SK-N-SH (cell line): ENCODE measurements at places on chromosomes 3 and 15. TPM values are rescaled to one million over a fixed set of nuclear protein-coding genes. Genes with fewer than 3 reads are reported as not detected.

DNA sequence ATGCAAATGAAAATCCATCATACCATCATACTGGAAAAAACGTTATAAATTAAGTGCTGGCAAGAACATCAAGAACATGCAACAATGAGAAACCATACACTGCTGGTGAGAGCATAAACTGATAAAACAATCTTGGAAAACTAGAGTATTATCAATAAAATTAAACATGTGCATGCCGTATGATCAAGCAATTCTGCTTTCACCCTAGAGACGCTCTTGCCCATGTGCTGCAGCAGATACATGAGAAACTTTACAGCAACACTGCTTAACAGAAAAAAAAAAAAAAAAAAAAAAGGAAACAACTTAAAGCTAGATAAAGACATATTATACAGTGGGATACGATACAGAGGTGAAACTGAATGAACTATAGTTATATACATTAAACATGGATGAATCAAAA is 21.8 kb downstream of the SPG11 start:
- no peak overlapping the region for H3K27ac ChIP-seq
- no peak for DNase-seq
- H3K4me3 ChIP-seq: no peak overlapping the region
- peaks cover 51% of the 10 kb centered on the region for H3K36me3 ChIP-seq
- no peaks in the 10 kb centered on the region for H3K27me3 ChIP-seq
- H3K4me1 ChIP-seq: no peaks in the 10 kb centered on the region

- no peaks in the 10 kb centered on the region for H3K27me3 ChIP-seq
- DNase-seq: no peak
- H3K4me1 ChIP-seq: peaks cover 9% of the 10 kb centered on the region; the same call in 1 of the 2 replicates
- H3K4me3 ChIP-seq: no peak overlapping the region
Measured at GRCh38 chr15:25391971-25392721, 46.7 kb downstream of the UBE3A start.

GRCh38 chr15:38226608-38227266 is 25.9 kb upstream of the SPRED1 start:
- no peaks in the 10 kb centered on the region for H3K27me3 ChIP-seq
- DNase-seq: peak; percentile 23
- no peak overlapping the region for H3K4me3 ChIP-seq

- H3K4me1 ChIP-seq: no peaks in the 10 kb centered on the region
- no peak overlapping the region for H3K4me3 ChIP-seq
- no peaks in the 10 kb centered on the region for H3K36me3 ChIP-seq
- no peak for DNase-seq
Measured at GRCh38 chr15:57509126-57509525, 82.6 kb upstream of the MYZAP start.

GRCh38 chr15:46117071-46117470 is 482.2 kb downstream of the SQOR start:
- no peaks in the 10 kb centered on the region for H3K36me3 ChIP-seq
- no peak overlapping the region for H3K4me3 ChIP-seq
- H3K27ac ChIP-seq: no peak overlapping the region
- H3K4me1 ChIP-seq: no peaks in the 10 kb centered on the region
- DNase-seq: no peak
- no peaks in the 10 kb centered on the region for H3K27me3 ChIP-seq

DNA sequence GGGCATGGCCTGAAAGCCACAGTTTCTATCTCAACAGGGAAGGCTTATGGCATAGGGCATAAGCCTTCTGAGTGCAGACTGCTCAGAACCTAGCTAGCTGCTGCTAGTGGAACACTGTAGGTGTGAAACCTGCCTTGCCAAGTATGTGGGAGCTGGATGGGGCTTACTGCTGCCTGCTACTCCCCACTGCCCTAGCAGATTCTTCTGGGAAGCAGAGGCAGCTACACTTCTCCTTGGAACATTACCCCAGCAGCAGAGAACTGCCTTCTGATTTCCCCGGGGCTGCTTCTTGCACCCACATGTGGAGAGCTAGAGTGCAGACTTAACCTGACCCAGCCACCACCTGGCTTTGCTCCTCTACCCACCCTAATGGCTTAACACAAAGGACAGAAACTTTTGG is 215.7 kb downstream of the POLQ start:
- H3K36me3 ChIP-seq: no peaks in the 10 kb centered on the region
- no peak overlapping the region for H3K27ac ChIP-seq
- DNase-seq: no peak
- no peak overlapping the region for H3K4me3 ChIP-seq
- no peaks in the 10 kb centered on the region for H3K27me3 ChIP-seq

- H3K36me3 ChIP-seq: no peaks in the 10 kb centered on the region
- no peaks in the 10 kb centered on the region for H3K27me3 ChIP-seq
- no peak overlapping the region for H3K4me3 ChIP-seq
- DNase-seq: no peak
Measured at GRCh38 chr15:82681371-82681770, 28.3 kb downstream of the AP3B2 start.

DNA sequence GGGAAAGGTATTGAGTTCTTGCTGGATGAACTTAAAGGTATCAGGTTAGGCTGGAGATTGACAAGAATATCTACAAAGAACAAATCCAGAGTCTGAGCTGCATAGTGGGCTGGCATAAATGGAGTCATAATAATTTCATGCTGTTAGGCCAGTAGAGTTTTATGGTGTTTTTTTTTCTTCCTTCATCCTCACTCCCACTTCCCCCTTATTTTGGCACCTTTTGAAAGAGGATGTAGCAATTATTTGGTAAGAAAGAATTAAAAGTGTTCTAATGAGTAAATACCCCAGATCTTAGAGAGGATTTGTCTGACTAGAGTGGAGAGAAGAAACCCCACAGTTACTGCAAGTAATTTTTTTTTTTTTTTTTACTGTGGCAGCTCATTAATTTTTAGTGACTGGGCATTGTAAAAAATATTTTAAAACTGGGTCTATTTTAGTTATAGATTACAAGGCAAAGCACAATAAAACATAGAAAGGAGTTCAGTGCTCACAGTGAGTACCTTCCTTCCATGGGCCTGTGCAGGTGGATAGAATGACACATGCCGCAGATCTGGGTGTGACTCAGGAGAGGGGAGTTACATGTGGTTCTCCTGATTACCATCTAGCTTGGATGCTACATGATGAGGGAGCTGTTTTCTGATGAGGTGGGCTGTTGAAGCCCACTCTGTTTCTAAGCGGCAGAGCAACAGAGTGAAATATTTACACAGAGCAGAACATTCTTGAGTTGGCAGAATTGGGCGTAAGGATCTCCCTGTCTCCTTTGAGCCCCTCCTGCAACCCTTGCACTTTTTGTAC is 5.3 kb downstream of the EDEM1 start:
- H3K27ac ChIP-seq: no peak overlapping the region
- H3K4me1 ChIP-seq: peaks cover 17% of the 10 kb centered on the region
- DNase-seq: no peak
- H3K36me3 ChIP-seq: peaks cover 8% of the 10 kb centered on the region
- H3K4me3 ChIP-seq: no peak overlapping the region

- H3K4me3 ChIP-seq: no peak overlapping the region
- no peak for DNase-seq
- H3K4me1 ChIP-seq: no peaks in the 10 kb centered on the region
- H3K27me3 ChIP-seq: no peaks in the 10 kb centered on the region
- no peak overlapping the region for H3K27ac ChIP-seq
- H3K36me3 ChIP-seq: peaks cover 30% of the 10 kb centered on the region
Measured at GRCh38 chr15:61989667-61990066, 70.6 kb downstream of the VPS13C start.

GRCh38 chr3:152391671-152392070 is 122.9 kb downstream of the MBNL1 start:
- H3K27me3 ChIP-seq: no peaks in the 10 kb centered on the region
- H3K36me3 ChIP-seq: peaks cover 6% of the 10 kb centered on the region; the same call in 1 of the 2 replicates
- no peak overlapping the region for H3K27ac ChIP-seq
- no peaks in the 10 kb centered on the region; the same call in 1 of the 2 replicates for H3K4me1 ChIP-seq

DNA sequence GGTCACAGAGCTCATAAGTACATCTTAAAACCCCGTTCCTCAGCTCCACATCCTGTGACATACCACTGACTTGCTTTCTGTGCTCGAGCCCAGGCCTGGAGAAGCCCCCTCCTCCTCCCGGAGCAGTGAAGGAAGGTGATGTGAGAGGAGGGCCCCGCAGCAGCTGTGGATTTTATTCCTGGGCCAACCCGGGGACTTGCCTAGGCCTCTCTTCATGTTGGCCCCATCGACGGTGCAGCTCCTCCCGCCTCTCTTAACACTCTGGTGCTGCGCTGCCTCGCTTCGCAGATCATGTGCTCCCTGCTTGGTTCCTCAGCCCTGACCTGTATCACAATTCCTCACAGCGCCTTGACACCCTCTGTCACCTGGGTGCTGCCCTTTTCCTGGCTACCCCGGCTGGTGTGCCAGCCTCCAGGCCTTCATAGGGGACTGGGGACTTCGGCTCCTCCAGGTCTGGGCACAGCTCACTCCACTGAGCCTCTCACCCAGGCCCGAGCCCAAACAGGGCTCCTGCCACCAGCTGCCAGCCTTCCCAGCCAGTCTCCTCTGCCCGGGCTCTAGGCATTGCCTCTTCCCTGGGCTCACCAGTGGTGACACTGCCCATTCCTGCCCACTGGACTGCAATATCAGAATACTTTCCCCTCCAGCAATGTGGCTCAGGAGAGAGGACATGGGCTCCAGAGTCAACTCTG is 21.5 kb downstream of the MAGEF1 start:
- no peaks in the 10 kb centered on the region for H3K36me3 ChIP-seq
- no peaks in the 10 kb centered on the region for H3K4me1 ChIP-seq
- H3K27me3 ChIP-seq: no peaks in the 10 kb centered on the region
- no peak overlapping the region for H3K27ac ChIP-seq
- H3K4me3 ChIP-seq: no peak overlapping the region

DNA sequence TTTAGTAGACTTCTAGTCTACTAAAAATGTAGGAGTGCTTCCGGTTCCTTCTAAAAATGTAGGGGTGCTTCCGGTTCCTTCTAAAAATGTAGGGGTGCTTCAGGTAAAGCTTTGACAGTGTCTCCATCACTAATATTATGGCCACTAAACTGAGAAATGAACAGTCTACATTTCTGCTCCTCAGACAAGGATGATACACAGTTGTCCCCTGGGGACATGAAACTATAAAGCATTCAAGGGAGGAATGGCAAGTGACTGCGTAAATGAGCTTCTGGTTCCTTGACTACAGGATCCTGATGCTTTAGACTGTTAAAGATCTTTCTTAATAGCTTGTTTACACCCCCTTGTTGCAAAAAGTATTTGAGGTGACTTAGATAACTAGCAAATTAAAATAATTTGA is 53.9 kb upstream of the SLC9A9 start:
- no peak overlapping the region for H3K4me3 ChIP-seq
- H3K27me3 ChIP-seq: no peaks in the 10 kb centered on the region
- no peaks in the 10 kb centered on the region for H3K4me1 ChIP-seq
- DNase-seq: no peak
- H3K27ac ChIP-seq: no peak overlapping the region

The FHIT gene
- 0.29 and 0.41 TPM in 2 replicates for polyA plus RNA-seq

The AMIGO3 gene
- polyA plus RNA-seq: 1.1 and 1.2 TPM in 2 replicates

The RPS17 gene
- 8,662 and 9,168 TPM in 2 replicates for polyA plus RNA-seq

The DHFR2 gene
- 1.3 and 1.9 TPM in 2 replicates for polyA plus RNA-seq

The SLC49A4 gene
- polyA plus RNA-seq: 6.4 and 9.1 TPM in 2 replicates

The MYH15 gene
- 2.1 and 3.2 TPM in 2 replicates for polyA plus RNA-seq

The TGM5 gene
- not detected in 2 replicates for polyA plus RNA-seq

The DIPK2A gene
- 0.03 and 0.06 TPM in 2 replicates for polyA plus RNA-seq

The MAPK6 gene
- polyA plus RNA-seq: 16.9 and 23.0 TPM in 2 replicates

The FOXB1 gene
- not detected in 2 replicates for polyA plus RNA-seq

The P2RY14 gene
- polyA plus RNA-seq: not detected in 2 replicates

The ABTB1 gene
- 30.8 and 31.6 TPM in 2 replicates for polyA plus RNA-seq
